ENCODE measurements at places on chromosomes 3 and 15.

GRCh38 chr3:20324664-20325478 is 138.9 kb upstream of the SGO1 start:
- no peak for DNase-seq

GRCh38 chr3:186760141-186760833 is 23.1 kb upstream of the EIF4A2 start:
- no peak for DNase-seq

GRCh38 chr3:11810276-11810675 is 36.4 kb downstream of the TAMM41 start:
- DNase-seq = no peak

- no peak for DNase-seq
Measured at GRCh38 chr15:60799885-60800284, 320.9 kb upstream of the ICE2 start.

DNA sequence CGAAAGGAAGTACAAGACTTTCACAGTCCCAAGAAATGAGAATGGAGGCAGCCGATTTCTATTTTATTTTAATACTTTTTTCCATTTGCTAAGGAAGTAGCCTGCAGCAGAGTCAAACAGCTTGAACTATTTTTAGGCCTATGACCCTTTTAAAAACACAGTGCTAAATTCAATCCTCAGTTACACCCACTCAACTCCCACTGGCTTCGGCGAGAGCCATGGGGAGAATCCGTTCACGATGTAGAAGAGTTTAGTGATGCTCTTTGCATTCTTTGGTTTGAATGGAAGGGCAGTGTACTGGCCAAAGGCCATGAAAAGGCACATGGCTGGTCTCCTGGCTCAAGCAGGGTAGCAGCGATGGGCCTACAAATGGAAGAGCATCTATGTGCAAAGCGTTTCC is 343.5 kb downstream of the FOXP1 start:
- no peak for DNase-seq

GRCh38 chr3:150348500-150348899 is 59.6 kb upstream of the TSC22D2 start:
- no peak for DNase-seq

- DNase-seq = no peak
Measured at GRCh38 chr3:113270068-113270467, 58.7 kb downstream of the BOC start.

DNA sequence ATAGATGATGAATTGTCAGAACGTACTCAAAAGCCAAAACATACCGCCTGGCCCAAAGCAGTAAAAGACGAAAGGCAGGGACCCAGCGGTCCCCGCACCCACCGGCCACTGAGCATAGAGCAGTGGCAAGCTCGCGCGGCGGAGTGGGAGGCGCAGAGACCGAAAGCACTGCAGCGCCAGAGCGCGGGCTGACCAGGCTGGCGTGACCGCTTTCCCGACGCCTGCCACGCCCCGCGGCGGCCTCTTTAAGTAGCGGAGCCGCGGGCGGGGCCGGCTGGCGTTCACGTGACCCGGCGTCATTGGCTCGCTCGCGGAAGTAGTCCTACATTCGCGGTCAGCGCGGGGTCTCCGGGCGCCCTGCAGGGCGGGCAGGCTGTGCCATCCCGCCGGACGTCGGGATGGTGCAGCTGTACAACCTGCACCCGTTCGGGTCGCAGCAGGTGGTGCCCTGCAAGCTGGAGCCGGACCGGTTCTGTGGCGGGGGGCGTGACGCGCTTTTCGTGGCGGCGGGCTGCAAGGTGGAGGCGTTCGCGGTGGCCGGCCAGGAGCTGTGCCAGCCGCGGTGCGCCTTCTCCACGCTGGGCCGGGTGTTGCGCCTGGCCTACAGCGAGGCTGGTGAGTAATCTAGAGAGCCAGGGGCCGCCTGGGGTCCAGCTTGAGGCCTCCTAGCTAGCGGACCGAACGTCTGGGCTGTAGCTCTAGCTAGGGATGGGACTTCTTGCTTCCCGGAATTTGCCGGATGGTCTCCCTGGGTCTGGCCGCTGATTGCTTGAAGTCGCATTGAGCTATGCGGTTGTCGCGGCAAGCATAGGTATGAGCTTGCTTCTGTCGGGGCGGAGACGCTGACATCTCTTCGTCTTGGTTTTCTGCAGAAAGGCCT is at the start of gene HPS3:
Gene HPS3 (plus strand): TSS at position 313 of the 880 bp plus-strand sequence. CDS start 86 bp downstream, at position 399.
- DNase-seq = peak; percentile 79

DNA sequence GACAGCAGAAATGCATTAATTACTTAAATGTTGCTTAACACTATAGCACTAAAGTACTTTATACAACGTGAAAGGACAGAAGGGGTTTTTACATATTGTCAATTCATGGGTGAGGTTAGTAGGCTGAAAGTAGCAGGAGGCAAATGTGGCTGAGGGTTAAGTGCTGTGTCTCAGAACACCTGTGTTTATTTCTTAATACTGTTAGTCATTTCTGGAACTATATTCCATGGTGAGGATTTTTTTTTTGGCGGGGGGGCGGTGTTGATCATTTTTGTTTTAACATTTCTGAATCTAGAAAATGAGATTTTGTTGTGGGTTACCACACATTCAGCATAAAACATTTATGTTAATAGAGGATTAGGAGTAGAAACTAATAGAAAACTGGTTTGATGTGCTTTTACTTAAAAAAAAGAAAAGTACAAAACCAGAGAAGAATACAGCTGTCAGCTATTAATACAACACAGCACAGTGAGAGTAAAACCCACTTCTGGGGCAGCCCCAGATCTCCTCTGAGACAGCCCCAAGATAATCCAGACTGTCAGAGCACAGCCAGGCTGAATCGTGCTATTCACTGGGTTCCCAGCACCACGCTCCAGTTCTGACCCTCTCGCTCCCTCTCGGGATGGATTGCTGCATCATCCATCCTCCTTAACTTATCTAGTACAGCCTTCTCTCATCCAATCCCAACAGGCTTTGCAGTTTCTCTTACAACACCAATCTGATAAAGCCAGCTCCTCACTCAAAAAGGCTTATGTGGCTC is 307.7 kb downstream of the TUSC7 start:
- DNase-seq = no peak

DNA sequence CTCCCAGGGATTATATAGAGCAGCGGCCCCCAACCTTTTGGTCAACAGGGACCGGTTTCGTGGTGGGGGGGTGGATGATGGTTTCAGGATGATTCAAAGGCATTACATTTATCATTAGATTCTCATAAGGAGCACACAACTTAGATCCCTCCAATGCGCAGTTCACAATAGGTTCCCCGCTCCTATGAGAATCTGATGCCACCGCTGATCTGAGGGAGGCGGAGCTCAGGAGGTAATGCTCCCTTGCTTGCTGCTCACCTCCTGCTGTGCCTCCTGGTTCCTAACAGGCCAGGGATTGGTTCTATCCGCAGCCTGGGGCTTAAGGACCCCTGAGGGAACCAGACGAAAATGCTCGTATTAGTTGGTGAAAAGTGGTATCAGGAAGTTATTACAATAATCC is 1.3 kb upstream of the HACD2 start:
- no peak for DNase-seq

DNA sequence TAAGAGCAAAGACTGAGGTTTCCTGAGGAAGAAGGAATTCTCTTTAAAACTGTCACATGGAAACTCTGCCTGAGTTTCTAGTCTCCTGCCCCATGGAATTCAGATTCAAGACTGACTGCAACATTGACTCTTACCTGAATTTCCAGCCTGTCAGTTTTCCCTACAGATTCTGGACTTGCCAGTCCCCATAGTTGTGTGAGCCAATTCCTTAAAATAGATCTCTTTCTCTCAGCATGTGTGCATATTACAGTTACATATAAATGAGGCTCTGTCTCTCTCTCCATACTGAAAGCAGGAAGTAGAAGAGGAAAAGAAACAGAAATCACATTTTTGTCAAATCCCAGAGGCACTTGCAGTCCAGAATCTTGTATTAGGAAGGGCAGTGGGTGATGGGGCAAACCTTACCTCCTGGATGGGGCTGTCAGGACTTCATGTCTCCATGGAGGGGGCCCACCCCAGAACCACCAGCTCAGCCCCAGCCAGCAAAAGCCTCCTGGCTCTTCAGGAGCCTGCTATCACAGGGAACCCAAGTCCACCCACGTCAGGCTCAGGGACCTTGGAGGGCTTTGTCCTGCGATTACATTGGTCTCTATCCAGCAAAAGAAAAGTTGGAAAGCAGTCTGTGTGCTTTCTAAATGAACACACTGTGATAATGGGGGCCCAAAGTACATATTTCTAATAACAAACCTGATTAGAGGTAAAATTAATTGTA is 18.8 kb upstream of the GOLGA8J start:
- DNase-seq = no peak

- no peak for DNase-seq
Measured at GRCh38 chr3:151798466-151798865, 15.4 kb upstream of the AADAC start.
